GM23338 (cell line): ENCODE measurements at places on chromosomes 3 and 15.

- DNase-seq, result no peak
Measured at GRCh38 chr3:172257648-172258400, 190.4 kb downstream of the GHSR start.

DNA sequence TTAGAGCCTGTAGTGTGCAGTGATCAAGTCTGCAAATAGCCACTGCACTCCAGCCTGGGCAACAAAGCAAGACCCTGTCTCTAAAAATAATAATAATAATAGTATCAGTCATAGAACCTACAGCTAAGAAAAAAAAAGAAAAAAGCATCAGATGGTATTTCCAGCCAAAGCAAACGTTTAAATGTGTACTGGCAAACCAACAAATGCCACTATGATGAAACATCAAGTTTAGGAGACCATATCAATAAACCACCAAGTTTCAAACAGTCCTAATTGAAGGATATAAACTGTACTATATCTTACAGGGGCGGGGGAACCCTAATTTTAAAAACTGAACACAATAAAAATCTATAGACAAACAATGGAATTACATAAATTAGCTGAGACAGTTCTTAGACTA lies 6.4 kb downstream of the UBP1 start:
- DNase-seq, result no peak

DNA sequence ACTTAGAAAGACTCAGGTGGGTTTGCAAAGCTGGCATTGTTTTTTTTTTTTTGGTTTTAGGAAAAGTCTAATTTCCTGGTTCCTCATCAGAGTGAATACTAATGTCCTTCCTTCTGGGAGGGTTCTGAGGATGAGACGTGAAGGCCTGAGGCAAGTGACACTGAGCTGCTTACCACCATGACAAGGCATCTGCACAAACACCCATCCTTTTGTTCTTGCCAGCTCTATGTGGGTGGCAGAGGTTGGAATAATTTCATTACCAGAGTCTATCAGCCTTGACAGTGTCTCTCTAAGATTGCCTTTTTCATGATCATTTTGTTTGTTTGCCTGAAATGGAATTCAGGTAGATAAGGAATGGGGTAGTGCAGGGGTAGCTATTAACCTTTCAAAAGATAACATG lies 17.1 kb downstream of the RTP4 start:
- no peak for DNase-seq

DNA sequence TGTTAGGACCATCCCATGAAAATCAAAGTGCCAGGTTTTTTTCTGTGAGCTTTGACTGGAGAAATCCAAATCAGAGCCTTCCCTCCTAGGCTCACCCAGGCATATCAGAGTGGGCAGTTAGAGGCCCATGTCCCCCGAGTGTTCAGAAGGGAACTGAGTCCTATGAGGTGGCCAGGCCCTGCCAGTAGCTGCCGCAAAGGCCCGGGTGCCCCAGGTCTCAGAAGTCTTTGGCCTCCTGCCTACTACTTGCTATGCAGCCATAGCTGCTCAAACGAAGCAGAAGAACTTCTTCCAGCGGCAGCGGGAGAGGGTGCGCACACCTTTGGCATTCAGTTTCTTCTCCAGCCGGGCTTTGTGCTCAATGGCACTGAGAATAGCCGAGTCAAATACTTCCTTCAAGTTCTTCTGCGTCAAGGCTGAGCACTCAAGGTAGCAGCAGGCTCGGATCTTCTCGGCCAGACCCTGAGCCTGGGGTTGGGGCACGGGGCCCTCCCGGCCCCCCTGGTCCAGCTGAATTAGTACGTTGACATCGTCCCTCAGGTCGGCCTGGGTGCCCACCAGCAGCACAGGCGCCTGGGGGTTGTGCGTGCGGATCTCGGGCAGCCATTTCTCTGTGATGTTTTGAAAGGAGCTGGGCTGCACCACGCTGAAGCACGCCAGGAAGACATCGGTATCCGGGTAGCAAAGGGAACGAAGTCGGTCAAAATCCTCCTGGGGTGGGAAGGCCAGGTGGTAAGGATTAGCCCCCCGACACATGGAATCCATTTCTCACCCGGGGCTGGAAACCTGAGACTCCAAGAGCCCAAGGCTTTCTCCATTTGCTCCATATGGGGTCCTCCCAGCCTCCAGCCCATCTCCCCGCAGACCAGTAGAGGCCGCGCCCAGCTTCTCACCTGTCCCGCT lies 992 bp downstream of the RHOV start:
- no peak for DNase-seq

GRCh38 chr15:89208256-89208655 lies 13.1 kb downstream of the RLBP1 start:
- no peak for DNase-seq

DNA sequence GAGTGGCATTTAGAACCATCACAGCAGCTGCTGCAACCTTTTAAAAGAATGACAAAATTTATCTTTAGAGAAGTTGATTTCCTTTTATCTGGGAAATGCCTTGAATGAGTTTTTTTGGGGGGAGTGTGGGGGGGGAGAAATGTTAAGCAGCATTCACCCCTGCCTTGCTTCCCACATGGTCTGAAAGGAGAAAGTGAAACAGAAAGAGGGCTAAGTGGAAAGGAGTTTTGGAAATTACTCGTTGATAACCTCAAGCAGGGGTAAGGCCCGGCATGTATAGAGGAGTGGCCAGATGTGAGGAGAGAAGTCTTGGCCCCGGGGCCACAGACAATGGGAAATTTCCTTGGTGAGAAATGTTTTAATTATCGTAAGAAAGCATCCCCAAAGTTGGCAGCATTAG lies 23.5 kb downstream of the B3GALNT1 start:
- DNase-seq, result no peak
